Upper lobe of left lung (tissue), 6 donors: ENCODE measurements at places on chromosomes 1 and 21.
A peak's percentile ranks its signal among the peaks of the same experiment; 100 is the strongest.

- DNase-seq = no peak
- H3K27ac ChIP-seq = peak overlapping the region; percentile 50
- H3K36me3 ChIP-seq = no peaks in the 10 kb centered on the region
- no peaks in the 10 kb centered on the region for H3K4me1 ChIP-seq
- H3K27me3 ChIP-seq = no peaks in the 10 kb centered on the region
Measured at GRCh38 chr1:24965571-24965930, 35.5 kb upstream of the RUNX3 start.

- H3K4me1 ChIP-seq = peaks cover 20% of the 10 kb centered on the region
- H3K27me3 ChIP-seq = no peaks in the 10 kb centered on the region
- H3K36me3 ChIP-seq = no peaks in the 10 kb centered on the region
- H3K4me3 ChIP-seq = no peak overlapping the region
Measured at GRCh38 chr1:198253259-198253658, 96.5 kb downstream of the NEK7 start.

DNA sequence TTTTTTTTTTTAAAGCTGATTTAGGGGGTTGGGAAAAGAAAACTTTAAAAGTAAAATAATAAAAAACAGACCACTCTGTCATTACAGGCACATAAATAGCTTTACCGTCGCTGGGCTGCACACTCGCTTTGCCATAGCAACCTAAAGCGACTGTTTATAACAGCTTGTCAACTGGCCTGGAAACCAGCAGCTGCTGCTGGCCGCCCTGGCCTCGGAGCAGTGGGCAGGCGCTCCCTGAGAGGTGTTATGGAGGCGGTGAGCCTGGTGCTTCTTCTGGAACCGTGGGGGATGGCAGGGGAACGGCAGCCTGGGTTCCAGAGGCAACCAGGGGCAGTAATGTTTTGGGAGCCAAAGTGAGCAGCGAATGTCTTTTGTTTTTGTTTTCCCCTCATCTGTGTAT, 45.7 kb downstream of the ATP2B4 start:
- H3K27ac ChIP-seq = peak overlapping the region; percentile 73
- peaks cover 49% of the 10 kb centered on the region for H3K4me1 ChIP-seq
- no peak for DNase-seq
- no peaks in the 10 kb centered on the region for H3K27me3 ChIP-seq

DNA sequence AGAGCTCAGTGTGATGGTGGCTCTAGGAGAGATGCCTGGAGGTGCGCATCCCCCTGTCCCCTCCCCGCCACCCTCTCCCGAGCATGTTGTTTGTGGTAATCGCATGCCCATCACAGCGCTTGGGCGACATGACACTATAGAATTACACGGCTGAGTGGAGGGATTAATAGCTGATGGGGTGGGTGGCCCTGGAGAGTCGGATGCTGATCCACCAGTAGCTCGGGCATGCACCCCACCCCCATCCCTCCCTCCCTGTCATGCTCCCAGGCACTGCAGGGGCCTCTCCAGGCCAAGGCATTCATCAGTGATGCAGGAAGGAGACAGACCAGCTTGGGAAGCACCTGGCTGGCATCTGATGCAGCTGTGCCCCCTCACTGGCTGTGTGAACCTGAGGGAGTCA, 159.0 kb upstream of the IGSF21 start:
- DNase-seq = no peak
- H3K27me3 ChIP-seq = no peaks in the 10 kb centered on the region
- no peak overlapping the region for H3K27ac ChIP-seq
- no peaks in the 10 kb centered on the region for H3K4me1 ChIP-seq
- H3K36me3 ChIP-seq = no peaks in the 10 kb centered on the region
- H3K4me3 ChIP-seq = no peak overlapping the region

GRCh38 chr1:235045921-235046601, 82.6 kb downstream of the TOMM20 start:
- no peak overlapping the region for H3K4me3 ChIP-seq
- DNase-seq = no peak
- no peaks in the 10 kb centered on the region for H3K36me3 ChIP-seq

DNA sequence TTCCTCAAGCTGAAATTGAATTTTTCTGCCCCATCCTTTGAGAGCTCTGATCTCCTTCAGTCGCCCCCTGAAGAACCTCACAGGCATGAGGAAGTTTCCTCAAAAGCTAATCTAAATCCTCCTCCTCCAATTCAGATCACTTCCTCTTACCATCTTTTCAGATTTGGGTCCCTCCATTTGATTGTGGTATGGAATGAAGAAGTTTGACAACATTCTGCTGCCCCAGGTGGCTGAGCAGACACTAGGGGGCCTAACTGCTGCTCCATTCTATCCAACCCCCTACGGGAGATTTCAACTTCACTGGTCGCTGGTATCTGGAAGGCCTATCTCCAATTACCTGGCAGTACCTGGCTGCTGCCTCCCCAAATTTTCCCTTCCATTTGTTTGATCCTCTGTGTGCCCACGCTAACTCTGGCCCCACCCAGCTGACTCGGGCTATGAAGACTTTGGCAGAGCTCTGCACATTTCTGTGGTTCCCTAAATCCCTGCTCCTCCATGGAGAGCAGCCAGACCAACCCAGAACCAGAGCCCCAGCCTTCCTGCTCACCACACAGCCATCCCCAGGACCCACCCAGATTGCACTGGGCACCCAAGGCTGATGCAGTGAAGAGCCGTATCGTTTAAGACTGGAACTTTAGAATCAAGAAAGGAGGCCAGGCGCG, 7.8 kb downstream of the IRF6 start:
- no peak overlapping the region for H3K4me3 ChIP-seq
- no peaks in the 10 kb centered on the region for H3K4me1 ChIP-seq
- H3K36me3 ChIP-seq = no peaks in the 10 kb centered on the region
- DNase-seq = no peak
- no peaks in the 10 kb centered on the region for H3K27me3 ChIP-seq
- no peak overlapping the region for H3K27ac ChIP-seq

- H3K4me1 ChIP-seq = peaks cover 21% of the 10 kb centered on the region
- H3K4me3 ChIP-seq = no peak overlapping the region
- H3K36me3 ChIP-seq = peaks cover 54% of the 10 kb centered on the region
- H3K27me3 ChIP-seq = no peaks in the 10 kb centered on the region
- H3K27ac ChIP-seq = peak overlapping the region; percentile 12
Measured at GRCh38 chr1:33322870-33323585, 2.1 kb upstream of the A3GALT2 start.

DNA sequence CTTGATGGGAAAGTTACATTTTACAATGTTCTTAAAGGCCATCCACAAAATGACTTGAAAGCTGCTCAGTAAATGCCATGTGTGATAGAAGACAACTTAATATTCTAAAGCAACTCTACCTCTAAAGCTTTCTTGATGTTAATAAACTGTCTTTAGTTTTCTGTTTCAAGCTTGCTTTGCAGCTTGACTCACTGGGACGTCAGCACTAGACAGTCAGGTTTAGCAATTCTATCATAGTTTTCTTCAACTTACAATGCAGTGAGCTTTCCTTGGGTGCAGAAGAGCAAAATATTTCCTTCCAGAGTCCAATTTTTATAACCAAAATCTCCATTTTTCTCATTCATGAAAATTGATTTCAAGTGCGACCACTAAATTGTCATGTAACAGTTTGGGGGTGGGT, 273.1 kb downstream of the NTNG1 start:
- no peak for DNase-seq
- no peaks in the 10 kb centered on the region for H3K27me3 ChIP-seq
- no peak overlapping the region for H3K27ac ChIP-seq
- no peaks in the 10 kb centered on the region for H3K4me1 ChIP-seq

DNA sequence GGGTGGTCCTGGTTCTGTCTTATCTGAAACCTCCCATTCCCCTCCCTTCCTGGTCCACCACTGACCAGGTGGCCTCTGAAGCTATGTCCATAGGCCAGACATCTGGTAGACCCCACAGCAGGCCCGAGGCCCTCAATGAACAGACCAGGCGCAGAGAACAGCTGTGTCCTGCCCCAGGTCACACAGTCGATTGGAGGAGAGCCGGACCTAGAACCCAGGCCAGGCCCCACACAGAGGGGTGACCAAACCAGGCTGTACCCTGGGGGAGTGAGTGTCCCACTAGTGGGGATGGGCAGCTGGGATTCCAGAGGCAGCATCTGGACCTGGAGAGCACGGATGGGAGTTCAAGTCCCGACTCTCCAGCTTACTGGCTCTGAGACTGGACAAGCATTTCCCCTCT, 29.2 kb downstream of the RNU1-1 start:
- H3K4me3 ChIP-seq = no peak overlapping the region
- H3K4me1 ChIP-seq = no peaks in the 10 kb centered on the region
- no peaks in the 10 kb centered on the region for H3K27me3 ChIP-seq
- DNase-seq = no peak
- H3K36me3 ChIP-seq = peaks cover 8% of the 10 kb centered on the region

DNA sequence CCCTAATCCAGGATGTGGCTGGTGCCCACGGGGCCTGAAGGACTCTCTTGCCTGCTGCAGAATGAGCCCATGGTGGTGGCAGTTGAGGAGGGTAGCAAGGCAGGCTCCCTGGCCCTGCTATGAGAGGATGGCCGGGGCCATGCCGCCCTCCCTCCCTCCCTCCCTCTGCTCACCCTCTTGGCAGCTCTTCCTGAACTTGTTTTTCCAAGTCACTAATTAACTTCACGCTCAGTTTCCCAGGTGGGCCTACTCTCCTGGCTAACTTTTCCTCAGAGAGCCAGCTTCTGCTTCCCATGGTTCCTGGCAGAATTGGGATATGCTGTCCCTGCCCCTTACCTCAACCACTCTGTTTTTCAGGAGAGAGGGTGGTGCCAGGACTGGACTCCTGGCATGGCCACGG, 10.2 kb downstream of the KCNC4 start:
- DNase-seq = no peak
- peaks cover 22% of the 10 kb centered on the region for H3K36me3 ChIP-seq
- H3K4me1 ChIP-seq = no peaks in the 10 kb centered on the region
- H3K27me3 ChIP-seq = no peaks in the 10 kb centered on the region
- no peak overlapping the region for H3K4me3 ChIP-seq
- H3K27ac ChIP-seq = no peak overlapping the region

GRCh38 chr1:67601539-67601938, 83.5 kb upstream of the GADD45A start:
- no peaks in the 10 kb centered on the region for H3K27me3 ChIP-seq
- H3K4me1 ChIP-seq = no peaks in the 10 kb centered on the region
- no peak overlapping the region for H3K4me3 ChIP-seq

DNA sequence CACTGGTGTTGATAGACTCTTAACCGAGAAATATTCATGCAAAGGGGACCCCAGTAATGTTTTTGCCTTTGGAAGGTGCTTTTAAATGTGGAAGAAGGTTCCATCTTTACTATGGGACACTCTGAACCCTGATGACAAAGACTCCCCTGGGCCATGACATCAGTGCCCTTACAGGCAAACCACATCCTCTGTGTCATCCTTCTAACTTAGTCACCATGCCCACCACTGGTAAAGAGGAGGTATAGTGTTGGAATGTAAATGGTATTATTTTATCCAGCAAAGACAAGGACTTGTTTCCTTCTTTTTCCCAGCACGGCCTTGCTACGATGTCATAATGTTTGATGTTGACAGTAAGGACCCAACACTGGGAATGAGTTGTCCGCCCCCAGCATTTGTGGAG, 12.6 kb downstream of the METTL13 start:
- DNase-seq = no peak
- H3K36me3 ChIP-seq = peaks cover 68% of the 10 kb centered on the region
- no peak overlapping the region for H3K4me3 ChIP-seq
- no peaks in the 10 kb centered on the region for H3K4me1 ChIP-seq
- H3K27ac ChIP-seq = no peak overlapping the region
